Astrocyte of the cerebellum (primary cell): ENCODE measurements at places on chromosomes 16 and 17.

DNA sequence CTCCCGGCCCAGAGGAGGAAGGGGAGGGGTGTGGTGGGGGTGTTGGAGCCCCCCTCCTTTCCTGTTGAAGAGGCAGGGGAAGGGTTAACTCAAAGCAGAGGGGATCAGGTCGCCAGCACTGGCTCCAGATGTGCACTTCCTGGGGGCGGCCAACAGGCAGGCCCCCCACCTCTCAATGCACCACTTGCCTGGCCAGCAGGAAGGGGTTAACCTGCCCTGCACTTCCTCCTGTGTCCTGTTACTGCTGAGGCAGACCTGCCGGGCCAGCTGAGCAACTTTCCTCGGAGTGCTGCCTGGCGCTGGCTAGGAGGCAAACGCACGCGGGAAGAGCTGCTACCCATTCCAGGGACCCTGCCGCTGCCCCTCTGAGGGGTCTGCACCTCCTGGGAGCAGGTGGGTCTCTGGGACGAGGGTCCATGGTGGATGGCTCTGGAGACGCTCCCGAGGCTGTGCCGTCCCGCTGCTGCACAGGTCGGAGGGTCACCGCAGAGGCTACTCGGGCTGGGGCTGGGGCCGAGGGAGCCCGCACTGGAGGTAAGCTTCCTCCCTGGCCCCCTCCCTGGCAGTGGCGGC, at the start of gene EPN3:
TSS of gene EPN3 (plus strand) at position 284 of the 573 bp plus-strand sequence. CDS start 3,822 bp downstream, outside the sequence.
- DNase-seq: no peak

GRCh38 chr17:50157891-50158290, 7.4 kb upstream of the PPP1R9B start:
- no peak for DNase-seq

- DNase-seq: peak; percentile 74
Measured at GRCh38 chr17:14038206-14038605, 31.1 kb upstream of the COX10 start.

DNA sequence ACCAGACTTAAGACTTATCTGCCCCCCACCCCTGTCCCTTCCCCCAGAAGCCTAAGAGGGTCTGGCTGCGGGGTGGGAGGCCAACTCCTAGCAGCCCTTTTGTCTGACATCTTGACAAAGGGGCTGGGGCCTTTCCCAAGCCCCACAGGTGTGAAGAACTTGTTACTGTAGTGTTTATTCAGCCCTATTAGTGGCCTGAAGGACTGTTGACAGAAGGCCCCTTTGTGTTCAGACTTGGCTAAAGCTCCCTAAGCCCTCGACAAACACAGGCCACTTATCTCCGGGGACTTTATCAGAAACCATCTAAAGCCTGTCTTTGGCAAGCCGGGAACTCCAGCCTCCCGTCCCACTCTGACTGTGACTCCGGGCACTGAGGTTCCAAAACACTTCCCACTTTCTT, 129.8 kb downstream of the NTN1 start:
- no peak for DNase-seq

DNA sequence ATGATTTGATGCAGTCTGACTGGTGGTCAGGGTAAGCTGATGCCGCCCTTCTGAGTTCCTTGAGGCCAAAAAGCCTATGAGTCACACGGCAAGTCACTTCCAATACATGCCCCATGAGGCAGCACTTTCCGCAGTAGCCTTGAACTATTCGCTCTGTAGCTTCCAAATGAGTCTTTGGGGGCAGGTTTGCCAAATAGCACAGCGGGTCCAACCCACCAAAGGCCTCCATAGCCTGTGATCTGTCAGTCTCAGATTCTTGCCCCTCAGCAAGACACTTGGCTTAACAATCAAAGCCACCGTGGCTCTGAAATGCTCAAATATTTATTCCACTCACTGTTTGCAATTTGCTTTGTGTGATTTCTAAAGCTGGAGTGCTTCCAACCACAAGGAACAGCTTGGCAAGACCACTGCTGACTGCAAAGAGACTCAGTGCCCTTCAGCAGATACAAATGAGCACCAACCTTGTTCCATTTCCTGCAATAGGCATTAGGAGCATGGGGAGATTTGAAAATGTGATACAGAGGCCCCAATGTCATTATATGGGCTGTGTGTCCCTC, 45.4 kb downstream of the CLEC19A start:
- DNase-seq: peak; percentile 68

DNA sequence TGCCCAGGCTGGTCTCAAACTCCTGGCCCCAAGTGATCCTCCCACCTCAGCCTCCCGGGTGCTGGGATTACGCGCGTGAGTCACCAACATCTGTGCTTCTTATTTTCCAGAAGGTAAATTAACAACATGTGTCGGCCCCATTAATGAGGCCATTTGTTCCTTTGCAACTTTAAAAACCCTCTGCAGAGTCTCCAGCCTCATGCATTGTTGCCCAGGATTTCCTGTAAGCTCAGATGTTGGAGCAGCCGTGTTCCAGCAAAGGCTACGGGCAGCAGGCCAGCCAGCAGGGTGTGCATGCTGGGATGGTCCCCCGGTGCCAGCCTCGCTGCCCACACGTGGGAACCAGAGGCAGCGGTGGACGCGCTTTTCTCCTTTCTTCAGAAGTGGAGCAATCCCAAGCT, 19.1 kb upstream of the HEXD start:
- peak; percentile 56 for DNase-seq

GRCh38 chr16:71407731-71408130, 34.1 kb downstream of the TLE7 start:
- DNase-seq: no peak

GRCh38 chr17:58279016-58279711, 1.6 kb downstream of the MPO start:
- DNase-seq: no peak

DNA sequence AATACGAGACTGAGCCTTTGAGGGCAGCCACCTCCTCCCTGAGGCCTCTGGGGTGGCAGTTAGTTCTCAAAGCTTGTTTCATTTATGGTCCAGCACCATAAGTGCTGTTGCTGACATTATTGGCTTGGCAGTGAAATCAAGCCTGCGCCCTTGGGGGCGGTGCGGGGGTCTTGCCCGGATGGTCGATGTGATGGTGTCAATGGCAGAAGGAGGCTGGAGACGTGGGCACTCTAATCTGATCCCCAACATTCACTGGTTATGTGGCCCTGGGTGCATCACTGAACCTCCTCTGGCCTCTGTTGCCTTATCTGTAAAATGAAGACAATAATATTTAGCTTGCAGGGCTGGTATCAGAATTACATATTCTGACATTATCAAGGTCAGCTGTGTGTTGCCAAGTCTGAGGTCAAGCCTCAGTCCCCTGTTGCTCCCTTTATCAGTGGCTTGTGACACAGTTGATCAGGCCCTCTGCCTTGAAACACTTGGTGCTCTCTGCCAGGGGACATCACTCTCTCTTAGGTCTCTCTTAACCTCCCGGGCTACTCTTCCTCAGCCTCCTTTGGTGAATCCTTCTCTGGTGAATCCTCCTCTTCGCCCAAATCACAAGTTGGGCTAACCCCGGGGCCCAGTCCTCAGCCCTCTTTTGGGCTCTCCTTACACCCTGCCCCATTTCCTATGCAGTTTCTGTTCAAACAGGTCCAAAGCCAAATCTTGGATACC, 11.8 kb upstream of the TMEM220 start:
- DNase-seq: no peak

DNA sequence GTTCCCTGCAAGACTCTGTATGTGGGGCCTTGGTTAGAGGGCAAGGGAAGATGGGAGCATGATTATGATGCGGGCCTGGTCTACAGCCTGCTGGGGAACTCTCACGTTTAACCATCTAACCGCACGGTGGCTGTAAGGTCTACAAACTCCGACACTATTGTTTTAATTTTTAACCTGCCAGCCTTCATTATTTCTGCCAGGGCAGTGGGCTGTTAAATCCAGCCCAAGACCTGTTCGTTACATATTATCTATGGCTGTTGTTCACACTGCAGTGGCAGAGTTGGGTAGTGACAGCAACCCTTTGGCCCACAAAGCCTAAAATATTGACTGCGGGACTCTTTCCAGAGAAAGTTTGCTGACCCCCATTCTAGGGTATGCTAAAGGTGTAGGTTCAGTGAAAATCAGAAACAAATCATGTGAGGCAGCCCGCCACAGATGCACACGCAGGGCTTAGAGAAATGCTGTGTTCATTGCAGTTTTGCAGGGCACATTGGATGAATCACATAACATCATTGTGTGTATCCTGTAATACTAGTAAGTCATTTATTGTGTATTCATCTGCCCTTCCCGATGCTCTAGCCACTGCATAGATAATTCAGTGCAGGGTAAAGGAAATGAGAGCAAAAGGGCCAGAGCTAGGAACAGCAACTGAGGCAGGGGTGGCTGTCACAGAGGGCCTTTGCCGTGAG, 14.3 kb downstream of the SNX29 start:
- no peak for DNase-seq

- no peak for DNase-seq
Measured at GRCh38 chr16:86508028-86508946, 2.0 kb upstream of the FOXF1 start.
